ENCODE measurements at places on chromosomes 7 and 10.

- no peak overlapping the region for H3K4me3 ChIP-seq
- no peak overlapping the region for H3K27ac ChIP-seq
- H3K36me3 ChIP-seq: no peaks in the 10 kb centered on the region
- no peaks in the 10 kb centered on the region for H3K27me3 ChIP-seq
- no peak for DNase-seq
- no peaks in the 10 kb centered on the region for H3K4me1 ChIP-seq
Observed at GRCh38 chr10:116555880-116556279, 10.1 kb downstream of the PNLIP start.

GRCh38 chr10:17387861-17388503, 66.4 kb downstream of the ST8SIA6 start:
- H3K27ac ChIP-seq: no peak overlapping the region
- H3K27me3 ChIP-seq: peaks cover 4% of the 10 kb centered on the region
- no peak overlapping the region for H3K4me3 ChIP-seq
- no peak for DNase-seq
- H3K36me3 ChIP-seq: no peaks in the 10 kb centered on the region

GRCh38 chr7:139041378-139042085, 5.7 kb upstream of the ZC3HAV1L start:
- H3K27ac ChIP-seq: peak overlapping the region; percentile 3
- peaks cover 47% of the 10 kb centered on the region for H3K4me1 ChIP-seq
- H3K36me3 ChIP-seq: peaks cover 34% of the 10 kb centered on the region
- H3K4me3 ChIP-seq: no peak overlapping the region

DNA sequence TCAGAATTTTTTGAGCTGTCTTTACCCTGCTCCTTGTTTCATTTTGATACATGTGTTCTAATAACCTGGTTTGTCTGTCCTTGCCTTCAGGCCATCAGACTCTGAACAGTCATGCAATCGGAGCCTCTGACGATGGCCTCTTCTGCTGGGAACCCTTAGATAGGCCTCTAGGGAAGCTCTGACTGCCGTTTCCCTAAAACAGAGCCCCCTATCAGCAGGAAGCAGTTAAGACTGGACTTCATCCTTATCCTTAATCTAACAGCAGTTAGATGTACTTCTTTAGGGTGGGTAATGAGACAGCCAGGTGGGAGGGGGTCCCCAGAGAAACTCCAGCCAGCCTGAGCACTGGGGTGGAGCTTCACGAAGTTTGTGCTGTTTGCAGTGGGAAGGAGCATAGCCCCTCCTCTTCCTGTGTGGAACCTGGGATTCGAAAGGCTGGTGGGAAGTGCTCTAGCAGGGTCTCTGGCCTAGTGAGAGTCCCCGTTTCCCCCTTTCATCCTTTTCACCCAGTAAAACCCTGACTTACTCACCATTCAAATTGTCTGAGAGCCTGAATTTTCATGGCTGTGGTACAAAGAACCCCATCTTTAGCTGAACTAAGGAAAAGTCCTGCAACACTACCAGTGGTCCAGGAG, 28.4 kb upstream of the SORCS3 start:
- H3K36me3 ChIP-seq: no peaks in the 10 kb centered on the region
- no peaks in the 10 kb centered on the region for H3K4me1 ChIP-seq
- H3K4me3 ChIP-seq: no peak overlapping the region
- H3K27me3 ChIP-seq: peaks cover 15% of the 10 kb centered on the region
- no peak overlapping the region for H3K27ac ChIP-seq
- no peak for DNase-seq

GRCh38 chr7:108014215-108014614, 11.3 kb upstream of the LAMB1 start:
- peaks cover 5% of the 10 kb centered on the region for H3K4me1 ChIP-seq
- DNase-seq: no peak
- no peak overlapping the region for H3K4me3 ChIP-seq
- H3K36me3 ChIP-seq: no peaks in the 10 kb centered on the region

DNA sequence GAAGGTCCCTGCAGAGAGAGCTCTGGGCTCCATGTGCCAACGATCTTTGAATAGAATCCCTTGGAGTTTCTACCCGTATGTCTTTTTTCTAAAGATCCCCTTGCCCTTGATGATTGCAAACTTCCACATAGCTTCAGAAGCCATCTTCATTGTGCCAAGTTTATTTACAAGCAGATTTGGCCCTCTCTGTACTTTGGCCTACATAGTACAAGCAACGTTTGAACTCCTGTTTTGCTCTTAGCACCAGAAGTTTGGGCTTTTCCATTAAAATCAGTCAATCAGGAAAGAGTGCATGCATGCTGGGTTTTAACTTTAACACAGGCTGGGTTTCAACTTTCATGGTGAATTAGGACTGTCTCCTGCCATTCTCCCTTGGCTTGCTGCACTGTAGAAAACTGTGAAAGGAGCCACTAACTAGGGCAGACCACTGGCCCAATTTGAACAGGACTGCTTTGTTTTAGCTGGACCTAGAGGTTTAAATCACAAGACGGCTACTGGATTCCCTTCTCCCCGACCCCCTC, 557.6 kb upstream of the GALNT17 start:
- H3K27me3 ChIP-seq: no peaks in the 10 kb centered on the region
- no peak overlapping the region for H3K27ac ChIP-seq
- no peak overlapping the region for H3K4me3 ChIP-seq
- no peaks in the 10 kb centered on the region for H3K36me3 ChIP-seq
- no peaks in the 10 kb centered on the region for H3K4me1 ChIP-seq
- no peak for DNase-seq

Data from activated T-cell treated with anti-CD3 and anti-CD28 coated beads, Interleukin-2, amount 50 U/mL, for 24 hours (primary cell).